ENCODE measurements at places on chromosomes 2 and 18. TPM values are rescaled to one million over a fixed set of nuclear protein-coding genes. Genes with fewer than 3 reads are reported as not detected.

Gene RNU2-63P
- total RNA-seq, result 251 TPM

Gene RALB
- total RNA-seq, result 65.7 TPM

Gene KCNF1
- under 0.01 TPM for total RNA-seq

Gene DYSF
- not detected for total RNA-seq

Gene TDRD15
- total RNA-seq, result not detected

Gene RBMS1
- total RNA-seq, result 78.7 TPM

Gene VAMP8
- 4.4 TPM for total RNA-seq

Gene FAP
- 46.5 TPM for total RNA-seq

Gene NT5DC4
- total RNA-seq, result not detected

Gene PAX3
- total RNA-seq, result not detected

Gene TUBB8B
- not detected for total RNA-seq

Gene DSC2
- total RNA-seq, result 0.09 TPM

Gene PLB1
- 2.5 TPM for total RNA-seq

Gene AMER3
- total RNA-seq, result under 0.01 TPM

Gene RNF125
- 1.0 TPM for total RNA-seq

Gene CD8B2
- total RNA-seq, result not detected

Gene POU3F3
- not detected for total RNA-seq

Gene IL37
- total RNA-seq, result not detected

Gene VSNL1
- 0.47 TPM for total RNA-seq

Gene GLI2
- total RNA-seq, result 4.0 TPM

Gene EGR4
- under 0.01 TPM for total RNA-seq

Gene CAMKMT
- total RNA-seq, result 8.2 TPM

Gene UGT1A10
- total RNA-seq, result not detected

Gene RESP18
- not detected for total RNA-seq

Gene STARD6
- total RNA-seq, result 0.17 TPM

Gene GALR1
- not detected for total RNA-seq

Gene FEV
- not detected for total RNA-seq

Gene ERFE
- 1.3 TPM for total RNA-seq

Gene ATRAID
- 241 TPM for total RNA-seq

Gene SLC25A52
- not detected for total RNA-seq

Gene SIX3
- total RNA-seq, result not detected

Gene TRIM43
- total RNA-seq, result not detected

Gene MBOAT2
- total RNA-seq, result 42.6 TPM

Gene KCNS3
- under 0.01 TPM for total RNA-seq

Gene SNRNP27
- total RNA-seq, result 27.9 TPM

Gene CDH7
- total RNA-seq, result not detected

Gene SLC14A1
- 131 TPM for total RNA-seq

Gene GYPC
- 93.3 TPM for total RNA-seq

Gene SNED1
- 114 TPM for total RNA-seq

Gene ABCB11
- under 0.01 TPM for total RNA-seq

Gene ZSWIM2
- not detected for total RNA-seq

Gene WNT10A
- not detected for total RNA-seq

Gene SERPINB3
- total RNA-seq, result not detected

Gene HRH4
- under 0.01 TPM for total RNA-seq

Gene SMAD7
- total RNA-seq, result 16.9 TPM

Gene SPP2
- total RNA-seq, result 0.16 TPM
